ENCODE measurements at places on chromosomes 13 and 19.
A peak's percentile ranks its signal among the peaks of the same experiment; 100 is the strongest.

DNA sequence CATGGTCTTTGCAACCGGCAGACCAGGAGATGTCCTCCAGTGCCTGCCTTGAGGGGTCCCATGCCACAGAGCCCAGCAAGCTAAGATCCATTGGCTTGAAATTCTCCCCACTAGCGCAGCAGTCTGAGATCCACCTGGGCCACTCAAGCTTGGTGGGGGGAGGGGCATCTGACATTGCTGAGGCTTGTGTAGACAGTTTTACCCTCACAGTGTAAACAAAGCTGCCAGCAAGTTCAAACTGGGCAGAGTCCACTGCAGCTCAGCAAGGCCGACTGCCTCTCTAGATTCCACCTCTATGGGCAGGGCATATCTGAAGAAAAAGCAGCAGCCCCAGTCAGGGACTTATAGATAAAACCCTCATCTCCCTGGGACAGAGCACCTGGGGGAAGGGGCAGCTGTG lies 32.0 kb upstream of the ITM2B start:
- DNase-seq: no peak

- no peak for DNase-seq
Measured at GRCh38 chr13:27022571-27023311, 148.9 kb downstream of the USP12 start.

- no peak for DNase-seq
Measured at GRCh38 chr13:21759463-21759862, 88.6 kb downstream of the FGF9 start.

GRCh38 chr19:11047866-11048265 lies 41.4 kb upstream of the LDLR start:
- DNase-seq: no peak

DNA sequence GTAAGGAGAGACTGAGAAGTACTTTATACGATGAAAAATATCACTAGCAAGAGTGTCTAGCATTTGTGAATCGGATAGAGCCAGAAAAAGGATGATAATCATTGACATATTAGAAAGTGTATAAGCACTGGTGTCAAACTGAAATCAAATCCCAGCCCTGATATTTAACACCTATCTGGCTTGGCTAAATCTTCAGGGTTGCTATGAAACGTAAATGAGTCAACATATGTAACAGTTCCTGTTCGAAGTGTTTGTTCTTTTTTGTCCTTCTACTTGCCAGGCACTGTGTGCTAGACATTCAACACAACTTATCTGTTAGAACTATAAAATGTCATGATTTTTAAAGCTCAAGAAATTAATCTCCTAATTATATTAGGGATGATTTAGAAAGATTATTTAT lies 40.8 kb downstream of the SERPINE3 start:
- no peak for DNase-seq

DNA sequence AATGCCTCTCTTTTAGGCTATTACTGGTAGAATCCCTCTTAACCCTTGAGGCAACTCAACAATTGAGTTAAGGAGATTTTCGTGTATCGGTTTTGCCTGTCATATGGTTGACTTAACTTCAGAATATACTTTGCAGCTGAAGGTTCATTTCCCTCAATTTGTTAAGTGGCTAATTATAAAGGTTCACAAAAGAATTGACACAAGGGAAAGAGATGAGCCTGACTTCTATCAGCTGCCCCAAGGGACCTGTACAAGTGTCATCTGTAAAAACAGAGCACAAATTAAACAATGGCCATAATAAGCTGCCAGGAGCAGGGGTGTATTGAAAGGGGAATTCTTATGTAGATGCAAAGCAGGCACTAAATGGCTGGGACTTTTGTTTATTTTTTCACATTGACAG lies 334.8 kb upstream of the OBI1 start:
- no peak for DNase-seq

GRCh38 chr19:56966225-56966696 lies 125.7 kb upstream of the PEG3 start:
- no peak for DNase-seq

DNA sequence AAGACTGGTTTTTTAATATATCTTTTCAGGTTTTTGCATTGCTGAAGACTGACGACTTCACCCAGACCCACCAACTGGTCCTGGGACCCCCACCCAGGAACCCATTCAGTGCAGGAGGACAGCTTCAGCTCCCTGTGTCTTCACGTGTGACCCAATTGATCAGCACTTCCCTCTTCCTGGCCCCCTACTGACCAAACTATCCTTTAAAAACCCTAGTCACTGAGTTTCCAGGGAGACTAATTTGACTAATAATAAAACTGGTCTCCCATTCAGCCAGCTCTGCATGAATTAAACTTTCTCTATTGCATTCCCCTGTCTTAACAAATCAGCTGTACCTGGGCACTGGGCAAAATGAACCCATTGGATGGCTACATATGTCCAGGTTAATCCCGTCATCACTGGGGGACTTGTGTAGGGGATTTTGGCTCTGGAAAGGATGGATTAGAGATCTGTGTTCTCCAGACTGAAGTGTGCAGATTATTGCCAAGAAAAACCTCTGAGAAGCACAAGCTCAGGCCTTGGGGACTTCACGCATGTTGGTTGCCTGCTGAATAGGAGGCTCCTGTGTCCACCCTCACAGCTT lies 16.3 kb upstream of the PARP4 start:
- DNase-seq: no peak

GRCh38 chr13:55497486-55497885 lies 1643.2 kb upstream of the PRR20A start:
- no peak for DNase-seq

DNA sequence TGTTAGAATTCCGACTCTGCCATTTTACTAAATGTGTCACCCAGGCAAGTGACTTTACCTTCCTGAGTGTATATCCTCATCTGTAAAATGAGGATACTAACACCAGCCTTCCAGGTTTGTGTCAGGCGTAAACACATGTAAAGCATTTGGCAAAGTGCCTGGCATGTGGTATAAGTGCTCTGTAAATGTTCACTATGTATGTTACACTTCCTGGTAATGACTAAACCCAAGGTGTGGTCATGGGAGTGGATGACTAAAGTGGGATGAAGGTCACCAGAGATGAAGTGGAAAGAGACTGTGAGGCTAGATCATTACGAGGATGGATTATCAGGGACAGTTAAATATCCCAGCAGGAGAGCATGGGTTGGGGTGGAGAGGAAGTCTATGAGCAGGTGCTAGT lies 25.6 kb downstream of the DEDD2 start:
- peak; percentile 64 for DNase-seq

GRCh38 chr13:50494138-50494537 lies 349.4 kb downstream of the DLEU7 start:
- DNase-seq: no peak

- DNase-seq: no peak
Measured at GRCh38 chr13:71695662-71696061, 171.3 kb downstream of the DACH1 start.

DNA sequence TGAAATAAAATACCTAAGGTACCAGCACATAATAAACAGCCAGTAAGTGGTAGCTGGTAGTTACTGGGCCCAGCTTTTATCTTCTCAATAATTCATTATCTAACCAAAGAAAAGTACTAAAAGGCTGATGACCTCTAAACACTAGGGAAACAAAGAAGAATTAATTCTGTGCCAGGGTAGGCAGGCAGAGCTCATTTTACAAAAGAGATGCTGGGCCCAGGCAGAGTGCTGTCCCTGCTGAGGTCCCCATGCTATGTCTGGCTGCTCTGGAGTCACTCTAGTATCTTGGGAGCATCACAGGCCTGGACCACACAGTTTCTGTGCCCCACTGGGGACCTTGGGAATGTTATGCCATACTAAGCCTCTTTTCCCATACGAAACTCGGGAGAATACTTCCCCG lies 18.2 kb downstream of the ZNF507 start:
- DNase-seq: no peak

DNA sequence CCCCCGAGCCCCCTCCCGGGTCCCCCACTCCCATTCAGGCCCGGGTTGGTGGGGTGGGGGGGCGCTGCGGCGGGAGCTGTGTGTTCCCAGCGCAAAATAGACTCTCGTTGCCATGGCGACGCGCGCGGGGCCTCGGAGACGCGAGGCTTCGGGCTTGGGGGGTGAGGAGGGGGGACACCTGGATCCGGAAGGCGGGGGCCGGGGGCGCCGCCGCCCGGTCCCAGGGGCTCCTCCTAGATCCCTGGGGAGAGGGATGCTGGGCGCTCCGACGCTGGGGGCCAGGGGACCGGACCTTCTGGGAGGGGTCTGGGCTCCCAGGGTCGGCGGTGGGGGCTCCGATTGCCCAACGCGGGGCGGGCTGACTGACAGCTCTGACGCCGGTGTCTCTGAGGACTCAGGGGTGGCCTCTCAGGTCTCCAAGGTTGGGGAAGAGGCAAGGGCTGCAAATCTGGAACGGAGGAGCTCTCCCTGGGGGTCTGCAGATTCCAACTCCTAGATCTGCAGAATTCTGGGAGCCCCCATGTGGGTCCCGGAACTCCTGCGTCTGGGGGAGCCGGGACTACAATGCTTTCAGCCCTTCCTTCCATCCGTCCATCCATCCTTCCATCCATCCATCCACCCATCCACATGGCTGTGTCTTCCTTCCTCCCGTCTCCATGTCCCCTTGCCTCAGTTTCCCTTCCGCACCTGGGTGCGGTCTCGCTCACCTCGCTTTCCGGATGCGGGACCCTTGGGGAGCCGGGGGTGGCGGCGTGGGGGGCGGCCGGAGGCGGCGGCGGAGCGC lies 9.1 kb upstream of the SHISA7 start:
- no peak for DNase-seq

DNA sequence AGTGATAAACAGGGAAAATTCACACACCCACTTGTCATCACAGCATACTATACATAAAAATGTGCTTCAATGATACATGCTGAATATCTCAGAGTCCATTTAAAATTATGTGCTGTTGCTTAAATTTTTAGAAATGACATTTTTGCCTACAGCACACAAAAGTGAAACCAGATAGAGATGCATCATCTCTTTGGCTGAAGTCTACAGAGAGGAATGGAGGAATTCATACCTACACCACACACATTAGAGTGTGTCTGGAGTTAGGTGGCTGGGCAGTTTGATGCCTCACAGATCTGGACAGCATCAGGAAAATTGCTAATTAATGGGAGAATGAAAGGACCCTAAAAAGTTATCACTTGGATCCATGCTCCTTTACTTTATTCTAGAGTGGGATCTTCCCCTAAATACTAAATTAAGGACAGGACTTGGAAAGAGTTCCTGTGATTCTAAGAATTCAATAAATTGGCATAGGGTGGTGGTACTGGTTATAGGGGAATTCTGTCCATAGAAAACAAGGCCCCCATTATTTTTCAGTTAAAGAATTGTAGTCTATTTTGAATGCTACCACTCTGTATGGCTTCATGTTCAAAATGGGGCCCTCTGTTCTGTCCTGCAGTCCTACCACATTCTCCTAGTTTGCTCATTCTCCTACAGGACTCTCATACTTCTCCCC lies 41.3 kb downstream of the RCBTB2 start:
- peak; percentile 51 for DNase-seq

DNA sequence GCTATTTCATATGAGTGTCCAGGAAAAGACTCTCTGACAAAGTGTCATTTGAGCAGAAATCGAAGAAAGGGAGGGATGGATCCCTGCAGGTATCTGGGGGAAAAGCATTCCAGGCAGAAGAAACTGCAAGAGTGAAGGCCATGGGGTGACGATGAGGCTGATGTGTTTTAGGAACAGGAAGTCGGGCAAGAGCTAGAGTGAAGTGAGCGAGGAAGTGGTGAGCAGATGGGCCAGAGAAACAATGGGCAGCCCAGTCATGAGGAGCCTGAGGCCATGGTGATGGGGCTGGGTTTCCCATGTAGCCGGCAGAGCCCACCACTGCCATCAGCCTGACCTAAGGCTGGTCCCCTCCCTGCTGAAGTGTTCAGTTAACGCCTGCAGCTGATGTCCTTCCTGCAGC lies 150.2 kb downstream of the TNFSF13B start:
- DNase-seq: no peak

GRCh38 chr13:20136781-20137703 lies 23.8 kb downstream of the GJA3 start:
- peak; percentile 49 for DNase-seq
